ENCODE measurements at places on chromosomes 12 and 14. TPM values are rescaled to one million over a fixed set of nuclear protein-coding genes. Genes with fewer than 3 reads are reported as not detected.

The ERP27 gene
- total RNA-seq, result 9.4 TPM

The MYO1H gene
- total RNA-seq, result not detected

The CD163L1 gene
- total RNA-seq, result not detected

The FGD4 gene
- 0.32 TPM for total RNA-seq

The ISM2 gene
- not detected for total RNA-seq

The GPR65 gene
- total RNA-seq, result 33.9 TPM

The VRTN gene
- total RNA-seq, result not detected

The PPFIA2 gene
- total RNA-seq, result not detected

The CNTN1 gene
- not detected for total RNA-seq

The NKX2-8 gene
- total RNA-seq, result not detected

The OTOGL gene
- not detected for total RNA-seq

The DCAF5 gene
- 37.7 TPM for total RNA-seq

The RTL1 gene
- not detected for total RNA-seq

The ETFBKMT gene
- total RNA-seq, result 1.2 TPM

The SLC25A47 gene
- total RNA-seq, result not detected

The AGAP2 gene
- total RNA-seq, result 52.0 TPM

The FSCB gene
- total RNA-seq, result not detected

The SPIC gene
- not detected for total RNA-seq

The FOXA1 gene
- not detected for total RNA-seq

The LTBR gene
- total RNA-seq, result 0.61 TPM

The APOLD1 gene
- 42.2 TPM for total RNA-seq

The GALNT8 gene
- total RNA-seq, result 0.89 TPM

The CCDC196 gene
- not detected for total RNA-seq

The CCDC184 gene
- 0.67 TPM for total RNA-seq

The RPS26 gene
- total RNA-seq, result 32.5 TPM

The PPP4R4 gene
- total RNA-seq, result 68.2 TPM

The DIP2B gene
- 18.6 TPM for total RNA-seq

The TTC9 gene
- 8.0 TPM for total RNA-seq

The STAC3 gene
- 4.5 TPM for total RNA-seq

The SERPINA4 gene
- not detected for total RNA-seq

The PTGER2 gene
- total RNA-seq, result 8.3 TPM

The TAS2R31 gene
- total RNA-seq, result 2.1 TPM

The SMIM41 gene
- total RNA-seq, result not detected

The DPPA3 gene
- total RNA-seq, result not detected

The OR4K15 gene
- not detected for total RNA-seq

The TSPAN19 gene
- total RNA-seq, result not detected

The POTEG gene
- not detected for total RNA-seq

The AHNAK2 gene
- total RNA-seq, result 0.05 TPM

The C3AR1 gene
- 7.3 TPM for total RNA-seq

The TMEM229B gene
- 0.71 TPM for total RNA-seq

The DIO2 gene
- total RNA-seq, result 1.5 TPM

The SETD3 gene
- 53.2 TPM for total RNA-seq

The KLRG1 gene
- 3.0 TPM for total RNA-seq

The GPR162 gene
- total RNA-seq, result 0.37 TPM

The GZMH gene
- 6.5 TPM for total RNA-seq

The LALBA gene
- not detected for total RNA-seq

The ESPL1 gene
- total RNA-seq, result 92.1 TPM

The RIN3 gene
- 14.1 TPM for total RNA-seq

The KLRC3 gene
- not detected for total RNA-seq

The DNAI7 gene
- total RNA-seq, result 0.09 TPM

The SOX5 gene
- 1.4 TPM for total RNA-seq

The CD69 gene
- 51.8 TPM for total RNA-seq

The FBLN5 gene
- total RNA-seq, result 1.4 TPM

All from activated T-helper 17 cell treated with anti-CD3 and anti-CD28 coated beads, Interleukin-2, amount 50 U/mL, for 72 hours (primary cell).